ENCODE measurements at places on chromosomes 12 and 14.

DNA sequence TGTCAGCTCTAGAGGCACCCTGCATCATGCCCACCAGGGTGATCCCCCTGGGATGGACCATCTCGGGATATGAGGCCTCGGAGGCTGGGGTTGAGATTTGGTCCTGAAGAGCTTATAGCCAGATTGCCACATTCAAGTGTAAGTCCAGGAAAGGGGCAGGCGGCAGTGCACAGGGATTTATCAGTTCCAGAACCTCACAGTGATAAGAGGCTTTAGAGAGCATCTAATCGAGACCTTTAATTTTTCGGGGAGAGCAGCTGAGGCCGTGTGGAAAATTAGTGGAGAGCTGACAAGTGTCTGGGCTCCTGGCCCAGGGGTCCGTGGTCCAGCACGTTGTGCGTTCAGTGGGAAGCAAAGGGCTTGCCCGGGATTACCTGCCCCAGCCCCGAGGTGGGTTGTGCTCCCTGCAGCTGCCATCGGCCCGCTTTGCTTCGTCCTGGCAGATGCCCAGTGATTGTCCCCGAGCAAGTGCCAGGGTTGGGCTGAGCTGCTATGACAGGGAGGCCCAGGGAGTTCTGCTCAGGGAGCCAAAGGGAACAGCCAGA, 52.1 kb downstream of the C14orf132 start:
- no peak for DNase-seq

DNA sequence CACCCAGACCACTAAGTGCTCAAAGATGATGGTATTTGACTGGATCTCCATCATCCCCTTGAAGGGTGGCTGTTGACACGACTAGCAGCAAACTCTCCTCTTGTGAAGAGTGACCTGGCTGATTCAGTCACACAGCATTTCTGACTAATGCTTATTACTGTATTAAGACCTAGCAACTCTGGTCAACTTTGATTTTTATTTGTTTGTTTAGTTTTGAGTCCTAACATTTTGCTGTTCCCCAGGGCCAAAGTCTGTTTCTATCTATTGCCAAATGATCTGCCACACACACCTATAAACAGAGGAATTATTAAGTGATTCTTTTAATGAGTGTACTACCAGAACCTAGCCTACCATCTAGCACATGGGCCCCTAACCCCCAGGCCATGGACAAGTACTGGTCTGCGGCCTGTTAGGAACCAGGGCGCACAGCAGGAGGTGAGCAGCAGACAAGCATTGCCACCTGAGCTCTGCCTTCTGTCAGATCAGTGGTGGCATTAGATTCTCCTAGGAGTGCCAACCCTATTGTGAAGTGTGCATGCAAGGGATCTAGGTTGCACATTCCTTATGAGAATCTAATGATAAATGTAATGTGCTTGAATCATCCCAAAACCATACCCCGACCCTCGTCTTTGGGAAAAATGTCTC, 120.0 kb downstream of the RPS6KA5 start:
- no peak for DNase-seq

- no peak for DNase-seq
Measured at GRCh38 chr12:43011383-43011926, 421.9 kb upstream of the PRICKLE1 start.

DNA sequence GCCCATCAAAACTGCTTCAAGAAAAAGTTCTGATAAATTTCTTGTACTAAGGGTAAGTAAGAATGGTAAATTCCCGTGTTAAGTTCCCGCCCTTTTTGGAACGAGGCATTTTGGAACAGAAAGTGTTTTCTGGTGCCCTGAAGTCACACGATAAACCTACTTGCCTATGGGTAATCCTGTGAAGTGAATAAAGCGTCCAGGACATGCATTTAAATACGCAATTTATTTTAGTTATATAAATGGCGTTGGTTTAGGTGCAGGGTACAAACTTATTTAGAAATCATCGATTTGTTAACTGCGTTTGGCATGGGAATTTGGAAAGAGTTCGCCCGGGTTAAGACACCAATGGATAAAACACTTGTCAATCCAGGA, 715 bp upstream of the RAP1B start:
- no peak for DNase-seq

DNA sequence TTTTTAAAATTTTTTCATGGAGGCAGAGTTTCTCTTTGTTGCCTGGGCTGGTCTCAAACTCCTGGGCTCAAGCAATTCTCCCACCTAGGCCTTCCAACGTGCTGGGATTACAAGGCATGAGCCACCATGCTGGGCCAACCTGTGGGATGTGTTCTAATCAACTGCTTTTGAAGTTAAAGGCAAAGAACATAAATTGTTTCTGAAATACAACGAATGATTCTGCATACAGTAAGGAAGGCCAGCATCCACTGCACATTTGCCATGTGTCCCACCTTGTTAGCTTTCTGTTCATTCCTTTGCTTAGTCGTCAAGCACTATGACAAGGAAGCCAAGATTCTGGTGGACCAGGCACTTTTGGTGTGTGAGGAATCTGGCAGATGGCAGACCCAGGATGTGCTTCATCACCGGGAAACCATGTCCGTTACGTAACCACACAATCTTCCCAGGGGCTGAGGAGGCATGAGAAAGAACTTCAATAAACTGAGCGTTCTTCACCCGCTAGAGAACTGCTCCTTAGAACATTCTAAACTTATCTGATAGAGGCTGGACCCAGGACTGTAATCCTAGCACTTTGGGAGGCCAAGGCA, 24.5 kb downstream of the MOK start:
- DNase-seq = no peak

DNA sequence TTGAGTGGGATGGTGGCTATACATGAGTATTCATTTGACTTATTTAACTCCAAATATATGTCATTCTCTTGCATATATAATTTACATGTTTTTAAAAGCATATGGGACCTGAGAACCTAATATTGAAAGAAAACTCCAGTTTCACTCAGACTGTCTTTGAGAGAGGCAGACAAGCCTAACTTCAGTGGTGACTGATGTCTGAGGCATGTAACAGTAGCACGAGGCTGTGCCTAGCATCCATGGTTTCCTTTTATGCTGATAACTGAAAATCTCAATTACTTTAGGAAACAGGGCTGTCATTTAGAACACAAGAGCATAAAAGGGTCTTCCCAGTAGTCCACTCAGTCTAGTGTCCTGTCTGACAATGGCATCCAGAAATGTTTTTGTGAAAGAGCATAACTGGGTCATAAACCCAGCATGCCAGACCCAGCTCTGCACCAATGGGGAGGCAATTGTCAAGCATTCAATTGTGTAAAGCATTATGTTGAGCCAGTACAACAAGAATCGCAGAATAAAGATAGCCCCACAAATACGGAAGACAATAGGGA, 24.3 kb downstream of the MAPK1IP1L start:
- no peak for DNase-seq

DNA sequence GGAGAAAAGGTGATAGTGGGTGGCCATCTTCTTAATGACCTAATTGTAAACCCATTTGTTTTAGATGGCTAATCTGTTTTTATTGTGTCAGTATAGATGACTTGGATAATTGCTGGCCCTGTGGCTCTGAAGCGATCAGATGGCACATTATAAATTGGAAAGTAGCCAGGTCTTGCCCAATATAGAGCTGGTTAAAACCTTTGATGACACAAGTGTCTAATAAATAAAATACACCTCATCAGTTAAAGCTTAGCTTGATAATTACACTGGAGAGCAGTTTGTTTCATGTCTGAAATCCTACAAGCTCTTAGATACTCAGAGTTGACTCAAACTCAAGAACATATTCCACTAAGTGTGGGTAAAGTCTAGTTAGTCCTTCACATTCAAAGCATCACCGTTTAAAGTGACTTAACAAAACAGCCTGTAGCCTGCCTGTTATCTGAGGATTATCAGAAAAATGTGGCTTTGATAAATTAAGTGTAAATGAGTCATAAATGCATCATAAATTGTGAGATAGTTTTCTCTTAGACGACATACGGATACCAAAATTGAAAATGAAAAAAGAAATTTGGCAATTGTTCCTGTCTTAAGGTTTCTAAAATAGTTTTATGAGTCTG, 280.9 kb downstream of the LRIG3 start:
- no peak for DNase-seq

DNA sequence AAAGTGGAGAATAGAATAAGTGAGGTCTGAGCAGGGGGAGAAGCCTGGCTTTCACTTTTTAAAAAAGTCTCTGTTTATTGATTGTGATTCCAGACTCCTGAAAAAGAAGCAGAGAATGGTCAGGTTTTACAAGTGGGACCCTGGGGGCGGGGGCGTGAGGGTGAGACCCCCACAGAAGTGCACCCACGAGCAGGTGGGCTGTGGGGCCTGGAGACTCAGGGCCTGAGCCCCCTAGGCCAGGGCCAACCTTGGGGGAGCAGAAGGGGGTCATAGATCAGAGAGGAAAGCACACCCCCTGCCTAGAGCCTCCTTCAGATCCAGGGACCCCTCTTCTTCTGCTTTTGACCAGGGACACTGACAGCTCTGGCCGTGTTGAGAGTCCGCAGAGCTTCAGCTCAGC, 180.3 kb downstream of the ADGRD1 start:
- no peak for DNase-seq

Measured in SIG-M5 (cell line).